ENCODE measurements at places on chromosomes 7 and 10. TPM values are rescaled to one million over a fixed set of nuclear protein-coding genes. Genes with fewer than 3 reads are reported as not detected.

Gene GHRHR
- total RNA-seq: not detected

Gene FXYD4
- 0.50 TPM for total RNA-seq

Gene CHN2
- 3.6 TPM for total RNA-seq

Gene MALRD1
- not detected for total RNA-seq

Gene DENND11
- total RNA-seq: 9.2 TPM

GRCh38 chr7:98165827-98166667, 45.2 kb upstream of the BHLHA15 start:
- peak; percentile 37 for DNase-seq

- DNase-seq: peak; percentile 66
Measured at GRCh38 chr10:101214446-101215396, 14.5 kb downstream of the LBX1 start.

GRCh38 chr7:157560258-157560654, 223.5 kb downstream of the DNAJB6 start:
- DNase-seq: no peak

GRCh38 chr7:78149787-78150186, 351.2 kb downstream of the PHTF2 start:
- DNase-seq: no peak

DNA sequence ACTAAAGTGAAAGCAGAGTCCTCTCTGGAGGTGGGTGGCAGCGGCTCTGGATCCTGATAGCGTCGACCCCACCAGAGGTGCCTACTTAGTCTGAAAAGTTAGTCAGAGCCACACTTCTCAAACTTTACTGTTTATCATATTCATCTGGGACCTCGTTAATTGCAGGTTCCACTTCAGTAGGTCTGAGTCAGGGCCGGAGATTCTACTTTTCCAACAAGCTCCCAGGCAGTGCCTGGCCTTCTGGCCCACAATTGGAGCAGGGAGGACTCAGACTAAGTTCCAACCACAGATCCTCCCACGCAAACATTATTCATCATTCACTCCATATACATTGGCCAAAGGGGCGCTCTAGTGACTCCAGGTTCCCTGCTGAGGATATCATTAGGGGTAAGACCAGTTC, 78.1 kb downstream of the VSTM4 start:
- no peak for DNase-seq

DNA sequence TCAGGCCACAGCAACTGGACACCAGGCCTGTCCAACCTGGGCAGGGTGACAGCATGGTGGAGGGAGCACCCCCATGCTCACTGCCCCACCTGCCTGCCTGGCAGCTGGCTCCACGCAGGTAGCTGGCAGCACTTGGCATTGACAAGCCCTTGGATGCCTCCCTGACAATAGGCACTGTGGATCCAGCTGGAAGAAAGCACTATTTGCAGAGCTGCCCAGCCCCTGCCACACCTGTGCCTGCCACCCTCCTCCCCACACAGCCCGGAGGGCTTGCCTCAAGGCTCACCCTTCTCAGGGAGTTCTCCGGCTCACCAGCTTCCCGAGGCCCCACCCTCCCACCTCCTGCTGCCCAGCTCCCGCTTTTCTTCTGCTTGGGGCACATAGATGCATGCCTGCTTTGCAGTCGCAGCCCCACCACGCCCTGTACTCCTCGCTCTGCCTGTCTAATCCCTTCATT, 160.1 kb downstream of the NEURL1 start:
- no peak for DNase-seq

- DNase-seq: no peak
Measured at GRCh38 chr10:127376071-127376470, 173.0 kb upstream of the NPS start.

DNA sequence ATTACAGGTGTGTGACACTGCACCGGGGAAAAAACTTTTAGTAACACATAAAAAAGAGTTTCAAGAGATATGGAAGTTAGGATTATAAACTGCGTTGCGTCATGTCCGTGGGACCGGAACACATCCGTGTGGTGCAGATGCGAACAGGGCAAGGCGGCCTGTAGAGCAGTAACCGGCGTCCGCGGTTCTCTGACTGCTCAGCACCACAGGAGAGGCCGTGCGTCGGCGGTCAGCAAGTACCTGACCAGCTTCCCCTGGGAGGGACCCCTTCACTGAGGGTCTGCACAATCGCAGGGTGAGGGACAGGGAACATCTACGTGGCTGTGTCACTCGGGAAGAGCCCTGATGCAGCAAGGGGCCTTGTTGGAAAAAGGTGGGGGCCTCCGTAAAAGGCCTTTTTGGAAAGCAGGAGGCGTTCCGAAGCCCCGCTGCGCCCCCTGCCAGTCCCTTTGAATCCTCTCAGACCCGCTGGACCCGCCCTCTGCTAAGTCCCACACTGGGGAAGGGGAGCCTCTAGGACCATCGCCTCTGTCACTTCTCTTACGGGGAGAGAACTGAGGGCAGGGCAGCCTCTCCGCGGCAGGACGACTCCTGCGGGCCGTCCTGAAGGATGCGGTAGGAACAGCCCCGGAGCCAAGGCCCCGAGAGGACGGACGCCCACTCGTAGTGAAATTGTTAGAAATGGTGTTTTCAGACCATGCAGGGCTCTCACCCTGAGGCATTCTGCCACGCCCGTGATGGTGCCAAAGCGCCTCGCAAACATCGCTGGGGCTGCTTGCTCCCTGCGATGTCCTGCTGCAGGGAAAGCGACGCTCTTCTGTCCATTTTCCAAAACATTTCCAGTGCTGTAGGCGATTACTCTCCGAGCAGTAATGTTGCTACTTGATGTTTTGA, 771.6 kb upstream of the COBL start:
- DNase-seq: no peak
